RPMI8226 (cell line): ENCODE measurements at places on chromosomes 7 and 10.

DNA sequence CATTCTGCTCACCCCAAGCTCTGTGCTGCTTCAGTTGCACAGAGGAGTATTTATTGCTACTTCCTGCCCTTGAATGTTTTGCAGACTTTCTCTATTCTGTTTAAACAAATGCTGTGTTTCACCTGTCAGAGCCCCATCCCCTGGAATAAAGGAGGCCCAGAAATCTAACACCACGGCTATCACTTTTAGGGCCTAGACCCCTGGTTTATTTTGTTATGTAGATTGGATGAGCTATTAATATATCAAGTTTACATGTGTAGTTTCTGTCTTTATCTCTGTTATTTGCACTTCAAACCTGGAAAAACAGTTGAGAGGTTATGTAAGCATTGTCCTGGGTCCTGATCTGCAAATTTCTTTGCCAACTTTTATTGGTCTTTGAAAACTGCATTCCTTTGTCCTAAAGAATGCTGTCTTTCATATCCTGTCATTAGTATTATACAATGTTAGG, 630.1 kb downstream of the PARD3 start:
- no peak for DNase-seq

- DNase-seq, result peak; percentile 46
Observed at GRCh38 chr7:27210441-27211083, 10.7 kb upstream of the HOXA13 start.

DNA sequence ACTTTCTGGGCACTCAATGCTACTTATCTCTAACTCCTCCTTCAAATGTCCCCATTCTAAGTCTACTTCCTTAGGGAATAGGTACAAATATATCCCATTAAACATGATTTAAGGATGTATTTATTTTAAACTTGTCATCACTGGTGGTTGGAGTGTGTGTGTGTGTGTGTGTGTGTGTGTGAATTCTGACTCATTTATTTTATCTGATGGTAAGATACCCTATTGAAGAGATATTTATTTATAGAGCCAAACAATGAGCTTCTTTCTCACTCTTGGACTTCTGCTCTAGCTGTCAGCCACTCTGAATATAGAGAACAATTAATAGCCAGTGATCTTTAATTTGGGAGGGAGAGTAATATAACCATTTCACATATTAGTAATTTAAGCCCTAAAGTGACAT, 17.8 kb upstream of the MAGI2 start:
- DNase-seq, result no peak

GRCh38 chr7:25659841-25660240, 431.6 kb upstream of the NPVF start:
- DNase-seq, result no peak

DNA sequence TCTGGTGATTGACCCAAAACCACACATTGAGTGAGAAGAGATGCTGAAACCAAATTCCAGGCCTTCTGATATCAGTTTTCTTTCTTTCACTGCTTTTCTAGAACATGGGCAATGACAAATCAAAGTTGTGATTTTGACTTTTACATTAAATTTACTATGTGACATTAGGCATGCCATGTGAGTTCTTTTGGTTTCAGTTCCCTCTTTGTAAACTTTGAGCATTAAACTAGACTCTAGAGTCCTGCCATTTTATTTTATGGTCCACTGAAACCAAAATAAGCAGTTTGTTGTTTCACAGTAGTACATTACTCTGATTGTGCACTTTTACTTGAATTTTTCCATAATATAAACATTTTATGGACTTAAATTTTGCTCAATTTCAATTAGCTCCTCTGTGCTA, 381.1 kb upstream of the SEMA3D start:
- peak; percentile 12 for DNase-seq

- no peak for DNase-seq
Observed at GRCh38 chr7:46835556-46835955, 746.4 kb downstream of the TNS3 start.

GRCh38 chr7:69105981-69106380, 492.3 kb upstream of the AUTS2 start:
- peak; percentile 67 for DNase-seq

DNA sequence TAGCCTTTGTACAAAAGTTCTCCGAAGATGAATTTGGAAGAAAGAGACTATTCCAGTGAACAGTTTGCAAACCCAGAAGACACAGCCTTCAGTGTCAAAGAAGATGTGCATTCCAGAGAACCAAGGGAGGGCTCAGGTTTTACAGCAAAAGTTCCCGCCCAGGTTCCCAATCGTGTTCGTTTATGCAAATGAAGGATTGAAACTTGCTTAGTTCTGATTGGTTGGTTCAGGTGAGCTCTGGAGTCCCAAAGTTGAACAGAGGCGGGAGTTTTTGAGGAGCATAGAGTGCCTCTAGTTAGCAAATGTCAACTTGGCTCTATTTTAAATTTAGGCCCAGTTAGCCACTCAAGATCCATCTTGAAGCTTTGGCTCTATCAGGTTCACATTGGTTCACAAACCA, 51.3 kb downstream of the TMEM270 start:
- DNase-seq, result no peak

DNA sequence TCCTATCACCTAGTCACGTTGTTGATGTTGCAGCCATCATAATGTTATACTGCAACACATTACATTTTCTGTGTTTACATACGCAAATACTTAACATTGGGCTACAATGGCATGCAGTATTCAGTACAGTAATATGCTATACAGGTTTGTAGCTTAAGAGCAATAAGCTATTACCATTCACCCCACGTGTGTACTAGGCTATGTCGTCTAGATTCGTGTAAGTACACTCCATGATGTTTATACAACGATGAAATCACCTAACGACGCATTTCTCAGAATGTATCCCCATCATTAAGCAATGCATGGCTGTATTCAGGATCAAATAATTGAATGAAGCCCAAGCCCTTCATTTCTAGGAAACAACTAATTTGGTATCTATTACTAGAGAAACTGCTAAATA, 43.4 kb upstream of the C1GALT1 start:
- DNase-seq, result no peak

DNA sequence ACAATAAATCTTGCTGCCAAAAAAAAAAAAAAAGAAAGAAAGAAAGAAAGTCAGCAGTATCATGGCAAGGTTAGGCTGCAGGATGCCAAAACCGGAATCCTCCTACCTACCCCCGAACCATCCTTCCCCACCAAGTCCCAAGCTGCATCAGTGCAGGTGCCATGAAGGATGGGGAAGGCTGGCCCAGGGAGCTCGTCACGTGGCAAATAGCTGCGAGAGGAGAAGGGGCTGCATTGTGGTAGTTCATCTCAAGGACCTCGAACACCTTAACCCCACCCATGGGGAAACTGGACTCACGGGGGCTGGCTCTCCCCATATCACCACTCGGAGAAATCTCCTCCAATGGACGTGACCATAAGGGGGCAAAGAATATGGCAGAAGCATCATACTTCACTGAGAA, 86.2 kb downstream of the TACC2 start:
- no peak for DNase-seq

- peak; percentile 79 for DNase-seq
Observed at GRCh38 chr7:128387216-128388144, 22.3 kb downstream of the IMPDH1 start.

- no peak for DNase-seq
Observed at GRCh38 chr10:35822316-35822715, 180.2 kb upstream of the FZD8 start.

- DNase-seq, result peak; percentile 77
Observed at GRCh38 chr10:110498982-110499795, 1.5 kb downstream of the DUSP5 start.

- DNase-seq, result no peak
Observed at GRCh38 chr10:102368077-102368476, 27.4 kb upstream of the NFKB2 start.

GRCh38 chr10:48574322-48574796, 30.5 kb downstream of the ARHGAP22 start:
- no peak for DNase-seq

DNA sequence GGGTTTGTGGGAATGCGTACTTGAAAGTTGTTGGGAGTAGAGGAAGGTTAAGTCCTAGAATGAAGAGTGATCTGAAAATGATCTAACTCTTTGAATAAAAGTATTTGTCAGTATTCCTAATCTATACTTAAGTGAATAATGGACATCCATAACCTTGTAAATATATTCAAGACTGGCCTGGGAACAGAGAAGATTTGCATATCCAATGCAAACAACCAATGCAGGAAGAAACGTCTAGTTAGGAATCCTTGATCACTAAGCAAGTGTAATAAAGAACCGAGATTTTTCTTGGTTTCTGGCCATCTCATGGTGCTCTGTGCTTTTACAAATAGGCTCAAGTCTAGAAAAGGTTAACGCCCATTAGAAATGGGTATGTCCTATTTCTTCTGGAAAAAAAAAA, 157.1 kb downstream of the RAB11FIP2 start:
- DNase-seq, result no peak

- DNase-seq, result peak; percentile 36
Observed at GRCh38 chr10:70404787-70405036, 767 bp downstream of the EIF4EBP2 start.

DNA sequence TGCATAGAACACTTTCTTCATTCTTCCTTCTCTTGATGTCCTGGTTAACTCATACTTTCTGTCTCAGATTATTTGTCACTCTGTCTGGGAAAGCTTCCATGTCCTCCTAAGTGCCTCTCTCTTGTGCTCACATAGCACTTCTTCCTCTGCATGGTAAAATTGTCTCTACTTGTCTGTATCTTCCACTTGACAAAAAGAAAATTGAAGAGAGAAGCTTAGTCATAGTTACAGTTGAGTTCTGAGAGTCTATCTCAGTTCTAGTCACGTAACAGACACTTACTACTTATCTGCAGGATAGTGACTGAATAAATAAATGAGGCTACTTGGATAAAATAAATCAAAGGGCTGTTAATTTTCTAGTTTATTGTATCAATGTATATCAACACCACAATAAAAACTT, 458.1 kb downstream of the HTR7 start:
- no peak for DNase-seq

DNA sequence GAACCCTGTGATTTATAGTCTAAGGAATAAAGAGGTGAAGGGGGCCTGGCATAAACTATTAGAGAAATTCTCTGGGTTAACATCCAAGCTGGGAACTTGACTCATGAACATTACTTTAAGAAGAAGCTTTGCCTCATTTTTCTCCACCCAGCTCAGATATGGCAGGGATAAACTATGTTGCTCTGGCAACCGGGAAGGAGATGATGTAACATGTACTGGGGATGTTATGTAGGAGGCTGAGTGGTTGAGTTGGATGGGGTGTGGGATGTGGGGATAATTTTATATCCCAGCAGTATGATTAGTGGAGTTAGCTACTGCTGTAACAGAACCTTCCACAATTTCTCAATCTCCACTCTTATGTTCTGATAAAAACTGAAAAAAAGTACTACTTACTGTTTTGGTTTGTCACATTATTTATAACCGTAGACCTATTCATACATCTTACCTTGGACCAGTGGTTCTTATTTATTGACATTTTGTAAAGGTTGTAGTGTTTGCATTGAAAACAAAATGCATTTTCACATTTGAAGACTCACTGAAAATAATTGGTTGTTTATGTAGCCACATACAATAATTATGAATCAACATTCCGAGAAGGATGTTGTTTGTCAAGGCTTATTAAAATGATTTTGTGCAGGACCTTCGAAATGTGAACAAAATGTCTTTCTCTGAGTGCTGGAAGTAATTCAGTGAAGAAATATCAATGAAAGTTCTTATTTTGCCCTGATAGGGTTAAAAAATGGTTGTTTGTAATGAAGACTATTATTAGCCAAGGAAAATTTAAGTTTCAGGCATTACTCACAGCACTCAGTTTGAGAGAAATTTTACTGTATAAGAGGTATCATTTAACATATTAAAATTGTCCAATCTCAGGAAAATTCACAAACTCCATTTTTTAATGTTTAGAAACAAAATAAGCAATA, 1.3 kb downstream of the OR2F2 start:
- DNase-seq, result no peak

DNA sequence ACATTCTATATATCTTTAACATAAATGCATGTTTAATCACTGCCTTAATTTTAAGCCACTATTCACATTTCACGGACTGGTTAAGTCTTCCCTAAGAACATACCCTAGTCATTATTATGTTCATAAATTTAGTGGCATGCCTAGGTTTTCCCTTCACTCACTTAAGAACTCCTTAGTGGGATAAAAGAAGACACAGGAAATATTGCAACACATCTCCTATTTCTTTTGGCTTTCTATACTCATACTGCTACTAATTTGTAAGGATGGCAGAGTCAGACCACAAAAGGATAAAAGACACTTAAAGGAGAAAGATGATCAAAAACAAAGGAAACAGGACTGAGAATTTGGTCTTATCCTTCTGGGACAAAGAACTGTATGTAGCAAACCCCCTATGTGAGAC, 951.4 kb downstream of the SORCS3 start:
- DNase-seq, result no peak

DNA sequence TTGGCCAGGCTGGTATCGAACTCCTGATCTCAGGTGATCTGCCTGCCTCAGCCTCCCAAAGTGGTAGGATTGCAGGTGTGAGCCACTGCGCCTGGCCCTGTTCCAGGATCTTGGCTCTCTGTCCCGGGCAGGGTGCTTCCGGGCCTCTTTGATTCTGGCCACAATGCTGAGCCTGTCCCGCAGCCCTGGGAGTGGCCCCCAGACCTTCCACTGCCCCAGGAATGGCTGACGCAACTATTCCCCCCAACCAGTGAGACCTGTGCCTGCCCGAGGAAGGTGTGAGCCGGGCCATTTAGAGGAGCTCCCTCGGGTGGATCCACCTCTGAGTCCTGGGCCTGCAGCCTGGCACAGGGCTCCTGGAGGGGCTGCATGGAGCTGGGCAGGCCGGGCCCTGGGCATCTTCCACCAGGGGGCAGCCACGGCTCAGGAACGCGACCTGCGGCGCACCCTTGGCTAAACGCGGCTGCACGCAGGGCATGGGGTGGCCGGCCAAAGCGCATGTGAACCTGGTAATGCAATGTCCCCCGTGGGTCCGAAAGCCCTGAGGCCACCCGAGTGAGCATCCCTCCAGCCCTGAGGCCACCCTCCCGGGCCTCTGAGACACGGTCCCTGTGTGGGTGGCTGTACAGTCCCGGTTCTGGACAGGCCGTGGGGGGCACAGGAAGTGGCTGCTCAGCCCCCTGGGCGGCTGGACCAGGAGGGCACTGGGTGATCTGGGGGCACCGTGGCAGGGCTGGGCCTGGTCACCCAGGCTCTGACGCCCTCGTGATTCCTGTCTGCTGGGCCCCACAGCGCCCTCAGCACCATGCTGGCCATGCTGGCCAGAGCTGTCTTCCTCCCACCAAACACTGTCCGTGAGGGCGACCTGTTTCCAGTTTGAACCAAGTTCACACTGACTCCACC, 24.8 kb downstream of the GRIFIN start:
- peak; percentile 92 for DNase-seq

DNA sequence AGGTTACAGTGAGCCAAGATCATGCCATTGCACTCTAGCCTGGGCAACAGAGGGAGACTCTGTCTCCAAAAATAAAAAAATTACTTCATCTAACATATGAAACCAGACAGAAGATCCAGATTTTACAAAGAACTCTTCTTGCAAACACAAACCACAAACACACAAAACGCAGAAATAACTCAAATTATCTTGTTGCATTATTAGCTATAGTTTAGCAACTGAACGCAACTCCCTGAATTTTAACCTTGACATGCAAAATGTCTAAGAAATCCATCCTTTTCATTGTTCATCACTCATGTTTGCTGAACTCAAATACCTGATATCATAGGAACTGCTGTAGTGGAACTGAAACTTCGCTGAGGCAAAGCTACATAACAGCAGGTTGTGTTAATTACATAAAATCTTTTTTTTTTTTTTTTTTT, 64.1 kb downstream of the MICU1 start:
- no peak for DNase-seq
